ENCODE measurements at places on chromosomes 11 and 22.

DNA sequence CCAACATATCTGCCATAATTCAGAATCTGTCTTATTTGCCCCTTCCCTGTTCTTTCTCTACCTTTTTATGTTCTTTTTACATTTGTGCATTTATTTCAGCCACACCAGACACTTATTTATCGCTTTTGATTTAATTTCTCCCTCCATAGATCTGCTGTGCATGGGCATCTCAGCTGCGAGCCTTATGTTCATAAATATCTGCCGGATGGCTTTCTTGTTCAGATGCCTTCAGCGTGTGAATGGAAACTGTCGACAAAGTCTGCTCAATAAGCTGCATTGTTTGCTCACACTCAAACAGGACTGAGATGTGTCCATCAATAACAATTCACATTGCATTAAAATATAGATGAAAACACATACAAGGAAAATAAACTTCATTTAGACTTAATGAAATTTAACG, 374.6 kb upstream of the FAT3 start:
- no peak for DNase-seq

DNA sequence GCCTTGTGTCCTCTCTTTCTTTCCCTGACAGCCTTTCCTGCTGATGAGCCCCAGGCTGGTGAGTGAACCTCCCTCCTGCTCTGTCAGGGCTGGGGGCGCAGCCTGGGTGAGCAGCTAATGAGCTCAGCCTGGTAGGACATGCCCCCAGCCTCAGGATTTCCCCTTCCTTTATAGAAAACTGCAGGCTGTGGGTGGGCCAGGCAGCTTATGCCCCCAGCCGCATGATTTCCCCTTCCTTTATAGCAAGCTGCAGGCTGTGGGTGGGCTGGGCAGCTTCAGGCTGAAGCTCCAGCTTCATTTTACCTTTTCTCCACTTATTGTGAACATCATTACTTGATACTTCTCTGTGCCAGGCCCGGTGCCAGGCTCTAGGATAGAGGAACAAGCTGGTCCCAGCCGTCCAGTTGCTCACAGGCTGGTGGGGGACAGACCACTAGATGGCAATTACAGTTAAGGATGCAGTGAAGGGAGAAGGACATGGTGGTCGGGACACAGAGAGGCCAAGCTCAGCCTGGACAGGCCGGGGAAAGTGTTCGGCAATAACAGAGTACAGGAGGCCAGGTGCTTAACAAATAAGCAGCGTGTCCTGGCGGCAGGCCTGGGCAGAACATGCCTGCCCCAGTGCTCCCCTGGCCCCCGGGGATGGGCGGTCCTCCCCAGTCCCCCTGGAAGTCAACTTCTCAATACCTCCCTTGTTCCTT, 5.3 kb downstream of the LGALS12 start:
- DNase-seq: no peak

GRCh38 chr11:114358716-114359115, 41.6 kb downstream of the C11orf71 start:
- no peak for DNase-seq

GRCh38 chr11:8672346-8672745, 10.1 kb downstream of the TRIM66 start:
- no peak for DNase-seq

- no peak for DNase-seq
These were observed 953 bp upstream of the LRP5 start for GRCh38 chr11:68311160-68312116.

- DNase-seq: no peak
These were observed 6.9 kb downstream of the PLET1 start for GRCh38 chr11:112253605-112254242.

- no peak for DNase-seq
These were observed 244.2 kb downstream of the ETS1 start for GRCh38 chr11:128343135-128343514.

DNA sequence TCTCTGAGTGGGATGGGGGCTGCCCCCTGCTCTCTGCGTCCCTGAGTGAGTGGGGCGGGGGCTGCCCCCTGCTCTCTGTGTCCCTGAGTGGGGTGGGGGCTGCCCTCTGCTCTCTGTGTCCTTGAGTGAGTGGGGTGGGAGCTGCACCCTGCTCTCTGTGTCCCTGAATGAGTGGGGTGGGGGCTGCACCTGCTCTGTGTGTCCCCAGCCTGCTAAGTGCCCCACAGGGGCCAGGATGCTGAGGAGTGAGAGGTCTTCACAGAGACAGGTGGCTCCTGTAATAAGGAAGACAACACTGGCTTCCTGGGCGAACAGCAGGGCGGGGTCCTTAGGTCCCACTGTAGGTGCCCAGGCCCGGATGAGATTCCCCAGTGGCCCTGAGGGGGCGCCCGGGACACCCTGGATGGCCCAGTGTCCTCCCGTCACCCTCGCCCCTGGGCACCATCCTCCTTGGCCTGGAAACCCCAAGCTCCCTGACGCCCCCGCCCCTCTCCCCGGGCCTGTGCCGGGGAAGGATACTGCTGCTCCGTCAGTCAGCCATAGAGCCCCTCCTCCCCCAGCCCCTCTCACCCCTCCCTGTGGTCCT, 3.8 kb upstream of the CCDC188 start:
- DNase-seq: no peak

DNA sequence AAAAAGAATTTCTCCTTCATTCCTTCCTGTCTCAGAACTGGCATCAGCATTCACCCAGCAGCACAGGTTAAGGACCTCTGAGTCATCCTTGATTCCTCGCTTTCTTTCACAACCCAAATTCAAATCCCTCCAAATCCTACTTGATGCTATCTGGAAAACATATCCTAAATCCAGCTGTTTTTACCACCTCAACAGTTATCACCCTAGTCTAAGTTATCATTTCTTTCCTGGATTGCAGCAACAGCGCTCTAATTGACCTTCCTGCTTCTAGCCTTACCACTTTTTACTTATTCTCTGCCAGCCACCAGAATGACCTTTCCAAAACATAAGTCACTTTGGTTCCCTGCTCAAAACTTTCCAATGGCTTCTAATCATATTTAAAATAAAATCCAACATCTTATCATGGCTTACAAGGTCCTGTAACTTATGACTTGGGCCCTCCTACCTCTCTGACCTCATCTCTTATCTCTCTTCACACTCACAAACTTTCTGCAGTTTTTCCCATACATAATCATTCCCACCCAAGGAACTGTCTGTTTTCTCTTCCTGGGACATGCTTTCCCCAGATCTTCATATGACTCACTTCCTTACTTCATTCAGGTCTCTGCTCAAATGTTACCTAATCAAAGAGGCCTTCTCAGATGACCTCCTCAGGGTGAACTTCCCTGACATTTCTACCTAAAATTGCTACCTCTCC, 119.4 kb downstream of the TTC28 start:
- no peak for DNase-seq

GRCh38 chr22:19174106-19175025, 4.2 kb downstream of the SLC25A1 start:
- DNase-seq: no peak

DNA sequence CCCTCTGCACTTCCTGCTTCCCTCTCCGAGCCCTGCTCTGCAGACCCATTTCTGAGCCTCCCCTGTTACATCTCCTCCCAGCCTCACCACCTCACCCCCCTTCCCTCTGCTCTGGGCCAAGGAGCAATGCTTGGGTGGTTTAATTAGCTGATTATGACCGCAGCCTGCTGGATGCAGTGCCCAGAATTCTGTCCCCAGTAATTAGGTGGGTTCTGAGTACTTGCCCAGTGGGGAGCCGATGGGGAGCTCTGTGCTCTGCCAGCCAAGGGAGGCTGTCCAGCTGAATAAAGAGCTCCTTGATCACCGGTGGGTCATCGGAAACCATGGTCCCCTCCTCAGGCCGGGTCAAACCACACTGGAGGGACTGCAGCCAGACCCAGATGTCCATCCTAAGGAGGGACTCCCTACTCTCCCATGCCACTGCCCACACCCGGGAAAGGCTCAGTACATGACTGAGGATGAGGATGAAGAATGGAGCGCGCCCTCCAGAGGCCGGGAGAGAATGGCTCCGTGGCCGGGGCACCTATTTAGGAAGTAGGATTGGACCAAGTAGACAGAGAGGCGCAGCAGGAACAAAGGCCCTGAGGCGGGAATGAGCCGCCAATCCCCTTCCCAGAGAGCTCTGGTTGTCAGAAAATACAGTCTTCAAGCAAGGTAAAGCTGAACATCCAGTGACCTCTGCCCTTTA, 9.1 kb downstream of the ARRB1 start:
- no peak for DNase-seq

- DNase-seq: no peak
These were observed 979 bp downstream of the SMIM38 start for GRCh38 chr11:69156673-69157155.
